ENCODE measurements at places on chromosomes 1 and 21.

- DNase-seq = no peak
Observed at GRCh38 chr1:113245252-113245651, 145.1 kb upstream of the MAGI3 start.

GRCh38 chr1:204302769-204303168 lies 57.0 kb downstream of the PLEKHA6 start:
- no peak for DNase-seq

- DNase-seq = no peak
Observed at GRCh38 chr1:204288021-204288588, 71.6 kb downstream of the PLEKHA6 start.

DNA sequence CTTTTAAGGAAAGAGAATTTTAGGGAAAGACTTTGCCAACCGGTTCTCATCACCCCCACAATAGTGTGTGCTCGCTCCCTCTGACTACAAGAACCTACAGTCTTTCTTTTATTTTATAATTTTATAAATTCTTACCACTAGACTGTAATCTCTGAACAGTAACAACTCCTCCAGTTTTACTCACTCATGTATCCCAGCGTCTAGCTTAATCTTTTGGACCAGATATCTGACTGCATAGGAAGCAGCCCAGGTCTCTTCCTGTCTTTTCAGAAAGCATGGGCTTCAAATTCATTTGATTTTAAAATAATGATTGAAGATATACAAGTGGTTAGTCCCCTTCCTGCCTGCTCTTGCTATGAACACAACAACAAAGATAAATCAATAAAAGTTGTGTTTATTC lies 19.0 kb upstream of the DUSP10 start:
- no peak for DNase-seq
